ENCODE measurements at places on chromosomes 5 and 9.

GRCh38 chr9:126673689-126674364, 60.1 kb downstream of the LMX1B start:
- no peak for DNase-seq

- no peak for DNase-seq
These were observed 16.3 kb upstream of the DAB2 start for GRCh38 chr5:39440958-39441624.

DNA sequence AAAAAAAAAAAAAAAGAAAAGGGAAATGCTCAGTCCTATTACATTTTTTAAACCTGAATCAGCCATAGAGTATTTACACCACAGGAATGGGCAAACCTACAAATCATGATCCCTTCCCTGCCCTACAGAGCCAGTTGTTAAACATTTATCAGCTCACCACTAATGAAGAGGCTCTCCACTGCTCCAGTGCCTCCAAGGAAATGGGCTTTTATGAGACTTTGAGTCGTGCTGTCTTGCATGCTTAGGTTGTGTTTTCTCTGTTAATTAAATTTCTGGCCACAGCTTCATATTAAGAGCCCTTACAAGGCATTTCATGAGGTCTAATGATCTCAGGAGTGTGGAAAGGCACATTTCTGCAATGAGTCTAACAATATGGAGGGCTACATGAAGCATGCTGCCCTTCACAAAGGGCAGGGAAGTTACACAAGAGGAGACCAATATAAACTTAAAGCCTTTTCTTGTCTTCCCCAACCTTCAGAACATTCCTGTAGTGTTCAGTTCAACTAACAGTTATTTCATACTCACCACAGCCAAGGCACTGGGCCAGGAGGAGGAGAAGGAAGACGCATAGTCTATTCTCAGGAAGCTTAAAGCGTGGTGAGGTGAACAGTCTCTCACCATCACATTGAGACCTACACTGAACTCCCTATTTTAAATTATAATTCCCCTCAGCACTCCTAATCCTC, 140.1 kb upstream of the ABCA1 start:
- DNase-seq: no peak

DNA sequence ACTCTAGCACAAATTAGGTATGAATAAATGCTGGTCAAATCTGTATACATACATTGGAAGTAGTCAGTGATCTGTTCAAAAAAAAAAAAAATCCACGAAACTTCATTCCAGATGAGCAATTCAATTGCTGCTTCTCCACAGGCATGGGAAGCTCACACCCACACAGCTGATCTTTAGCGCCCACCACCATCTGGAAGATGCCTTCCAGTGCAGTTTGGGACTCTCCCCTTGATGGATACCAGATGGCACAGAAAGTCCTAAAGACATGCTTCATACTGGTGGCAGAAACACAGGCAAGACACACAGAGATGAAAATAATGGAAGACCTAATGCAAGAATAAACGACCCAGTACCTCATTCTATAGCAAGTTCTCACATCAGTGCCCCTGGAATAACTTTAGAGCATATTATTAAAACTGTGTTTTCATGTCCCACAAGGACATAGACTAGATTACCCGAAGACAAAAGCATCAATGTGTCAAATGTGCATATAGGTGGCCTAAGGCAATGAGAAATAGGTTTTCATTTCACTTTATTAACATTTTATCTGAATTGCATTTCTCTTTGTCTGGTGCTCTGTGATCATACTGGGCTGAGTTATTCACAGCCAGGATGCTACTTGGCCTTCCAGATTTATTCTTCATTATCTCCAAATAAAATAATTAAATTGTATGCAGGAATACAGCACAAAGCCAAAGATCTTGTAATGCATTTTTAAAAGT, 135.4 kb upstream of the TAS2R1 start:
- no peak for DNase-seq

GRCh38 chr5:36949593-36949992, 73.0 kb downstream of the NIPBL start:
- DNase-seq: no peak
